ENCODE measurements at places on chromosomes 6 and 20.

DNA sequence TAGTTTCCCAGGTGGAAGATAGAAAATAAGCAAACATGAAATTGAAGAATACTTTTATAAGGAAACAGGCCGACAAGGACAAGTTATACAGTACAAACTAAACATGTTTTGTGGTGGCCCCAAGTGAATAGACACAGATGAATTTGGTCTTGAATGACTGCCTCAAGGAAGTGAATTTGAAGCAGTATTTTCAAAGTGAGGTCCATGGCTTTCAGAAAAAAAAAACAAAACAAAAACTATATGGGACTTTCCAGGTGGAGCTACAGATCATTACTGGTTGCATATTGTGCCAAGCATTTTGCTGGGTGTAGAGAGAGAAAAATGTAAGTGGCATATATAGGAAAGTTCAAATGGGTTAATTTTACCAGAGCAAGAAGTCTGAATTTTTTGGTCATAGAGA is 68.8 kb downstream of the CYB5R4 start:
- no peak for DNase-seq

GRCh38 chr6:5837323-5837722 is 169.4 kb downstream of the NRN1 start:
- no peak for DNase-seq

DNA sequence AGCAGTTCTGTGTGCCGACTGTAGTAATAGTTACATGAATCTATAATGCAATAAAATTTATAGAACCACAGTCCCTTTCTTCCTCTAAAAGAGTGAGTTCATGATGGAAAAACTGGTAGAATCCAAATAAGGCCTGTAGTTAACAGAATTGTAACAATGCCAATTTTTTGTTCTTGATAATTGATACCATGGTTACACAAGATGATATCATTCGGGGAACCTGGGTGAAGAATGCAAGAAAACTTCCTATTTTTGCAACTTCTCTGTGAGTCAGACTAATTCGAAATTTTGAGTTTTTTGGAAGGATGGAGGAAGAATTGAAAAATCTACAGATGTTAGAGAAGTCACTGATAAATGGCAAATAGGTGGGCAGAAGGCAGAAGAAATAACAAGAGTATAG is 381.8 kb downstream of the CDKAL1 start:
- DNase-seq, result no peak

DNA sequence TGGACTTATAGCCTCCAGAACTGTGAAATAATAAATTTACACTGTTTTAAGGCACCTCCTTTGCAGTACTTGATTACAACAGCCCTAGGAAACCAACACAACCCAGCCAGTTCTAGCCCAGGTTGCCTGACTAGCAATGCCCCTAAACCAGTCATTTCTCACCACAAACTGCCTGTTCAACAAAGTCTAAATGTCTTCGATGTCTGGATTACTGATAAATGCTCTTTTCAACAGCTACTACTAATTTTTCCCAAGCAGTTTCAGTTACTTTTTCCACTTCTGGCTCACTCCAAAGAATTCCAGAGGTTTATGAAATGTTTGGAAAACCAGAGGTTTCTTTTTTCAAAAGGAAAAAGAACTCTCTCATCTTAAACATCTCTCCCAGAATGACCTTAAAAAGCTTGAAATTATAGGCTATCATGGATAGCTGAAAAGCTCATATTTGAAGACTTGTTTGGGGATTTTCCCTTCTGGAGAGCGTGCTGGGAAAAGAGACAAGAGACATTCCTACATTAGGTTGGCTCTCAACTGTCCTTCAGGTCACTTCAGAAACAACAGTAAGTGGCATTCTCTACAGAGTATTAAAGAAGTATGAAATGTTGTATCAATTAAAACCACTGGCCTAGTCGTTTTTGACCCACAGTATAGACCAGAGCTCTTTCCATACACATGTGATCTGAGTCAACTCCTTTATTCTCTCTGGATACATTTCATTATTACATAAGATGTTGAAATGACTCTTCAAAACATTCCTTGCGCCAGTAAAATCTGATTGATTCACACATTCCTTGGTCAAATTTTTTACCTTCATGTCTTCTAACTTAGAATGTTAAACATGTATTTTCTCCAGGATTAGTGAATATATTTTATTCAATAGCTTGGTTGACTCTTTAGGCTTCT is 265.9 kb downstream of the COL12A1 start:
- no peak for DNase-seq

DNA sequence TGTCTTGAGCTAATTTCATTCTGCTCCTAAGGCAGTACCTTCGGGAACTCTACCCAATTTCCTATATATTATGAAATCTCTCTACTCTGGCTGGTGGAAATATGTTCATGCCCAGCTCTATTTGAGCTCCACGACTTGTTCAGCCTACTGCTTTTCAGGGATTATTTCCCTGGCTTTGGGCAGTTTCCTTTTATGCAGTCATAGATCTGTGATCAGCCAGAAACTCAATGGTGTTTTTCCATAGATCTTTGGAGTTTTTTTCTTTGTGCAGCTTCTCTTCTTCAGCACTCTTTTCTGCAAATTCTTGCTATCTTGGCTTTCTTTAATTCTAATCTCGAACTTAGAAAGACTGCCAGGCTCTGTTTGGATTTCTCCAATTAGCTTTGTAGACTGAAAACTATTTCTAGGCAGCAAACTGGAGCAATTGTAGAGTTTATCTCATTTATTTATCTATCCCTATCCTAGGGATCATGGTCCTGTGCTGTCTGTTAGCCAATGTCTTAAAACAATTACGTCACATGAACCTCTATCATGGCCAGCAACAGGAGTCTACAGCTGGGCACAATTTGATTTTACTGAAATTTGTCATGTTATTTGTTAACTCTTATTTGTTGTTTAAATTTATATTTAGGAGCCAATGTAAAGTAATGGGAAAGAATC is 328.4 kb downstream of the BCKDHB start:
- no peak for DNase-seq

GRCh38 chr20:63735859-63736718 is at the start of gene LIME1:
Gene LIME1 (plus strand): TSS chr20:63736664. CDS start chr20:63737550, 886 bp downstream.
- DNase-seq, result peak; percentile 43

DNA sequence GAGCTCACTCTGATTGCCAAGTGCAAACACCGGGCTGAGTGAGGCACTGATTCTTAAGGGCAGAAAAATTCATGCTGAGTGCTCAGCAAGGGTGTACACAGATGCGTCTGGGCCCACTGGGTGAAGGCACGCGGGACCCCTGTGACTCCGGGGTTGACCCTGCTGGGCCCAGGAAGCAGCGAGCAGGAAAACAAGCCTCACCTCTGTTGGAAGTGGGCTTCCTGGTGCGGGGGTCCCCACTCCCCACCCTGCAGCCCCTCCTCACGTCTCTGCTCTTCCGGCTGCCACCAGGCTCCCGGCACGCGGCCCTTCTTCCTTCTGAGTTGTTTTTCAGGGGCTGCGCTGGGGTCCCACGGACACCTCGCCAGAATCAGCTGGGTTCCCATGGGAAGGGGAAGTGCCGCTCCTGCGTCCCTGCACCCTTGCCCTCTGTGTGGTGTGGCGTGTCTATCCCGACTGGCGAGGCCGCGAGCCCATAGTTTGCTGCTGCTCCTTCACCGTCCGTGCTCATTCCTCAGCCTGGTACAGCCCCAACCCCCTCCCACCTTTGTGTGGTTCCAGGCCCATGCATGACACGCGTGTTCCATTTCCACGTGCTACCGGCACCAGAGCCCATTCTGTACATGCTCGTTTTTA is 80.6 kb upstream of the BHLHE23 start:
- DNase-seq, result no peak

DNA sequence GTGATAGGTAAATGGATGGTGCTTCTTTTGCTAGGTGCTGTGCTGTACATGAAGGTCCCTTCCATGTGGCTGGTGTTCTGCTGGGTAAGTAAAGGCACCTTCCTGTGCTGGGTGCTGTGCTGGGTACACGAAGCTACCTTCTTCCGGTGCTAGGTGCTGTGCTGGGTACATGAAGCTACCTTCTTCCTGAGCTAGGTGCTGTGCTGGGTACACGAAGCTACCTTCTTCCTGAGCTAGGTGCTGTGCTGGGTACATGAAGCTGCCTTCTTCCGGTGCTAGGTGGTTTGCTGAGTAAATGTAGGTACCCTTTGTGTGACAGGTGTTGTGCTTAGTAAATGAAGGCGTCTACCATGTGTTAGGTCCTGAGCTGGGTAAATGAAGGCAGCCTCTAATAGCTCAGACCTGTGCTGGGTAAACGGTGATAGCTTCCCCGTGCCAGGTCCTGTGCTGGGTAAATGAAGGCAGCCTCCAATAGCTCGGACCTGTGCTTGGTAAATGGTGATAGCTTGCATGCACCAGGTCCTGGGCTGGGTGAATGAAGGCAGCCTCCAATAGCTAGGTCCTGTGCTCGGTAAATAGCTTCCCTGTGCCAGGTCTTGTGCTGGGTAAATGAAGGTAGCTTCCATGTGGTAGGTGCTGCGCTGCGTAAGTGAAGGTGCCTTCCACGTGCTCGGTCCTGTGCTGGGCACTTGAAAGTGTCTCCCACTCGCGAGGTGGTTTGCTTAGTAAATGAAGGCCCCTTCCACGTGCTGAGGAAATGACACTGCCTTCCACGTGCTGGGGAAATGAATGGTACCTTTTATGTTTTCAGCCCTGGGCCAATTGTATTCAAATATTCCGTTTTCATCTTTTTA is 115.5 kb downstream of the ERMARD start:
- DNase-seq, result no peak

DNA sequence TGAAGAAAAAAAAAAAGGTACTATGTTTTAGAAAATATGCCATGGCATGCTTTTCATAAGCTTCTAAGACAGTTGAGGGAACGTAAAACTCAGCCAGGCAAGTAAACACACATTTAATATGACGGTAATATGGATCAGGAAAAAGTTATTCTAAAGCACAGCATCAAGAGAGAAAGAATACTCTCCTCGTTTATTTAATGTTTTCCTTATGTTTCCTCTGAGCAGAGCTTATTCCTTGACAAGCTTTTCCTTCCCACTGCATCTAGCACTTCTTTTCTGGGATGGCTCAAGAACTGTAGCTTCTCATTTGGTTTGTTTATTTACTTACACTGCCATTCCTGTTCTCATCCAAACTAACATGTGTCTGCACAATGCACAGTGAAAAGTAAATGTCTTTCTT is 2.7 kb upstream of the RSPO3 start:
- no peak for DNase-seq

- DNase-seq, result no peak
Measured at GRCh38 chr20:32636283-32636682, 37.5 kb downstream of the C20orf203 start.

- no peak for DNase-seq
Measured at GRCh38 chr6:163922562-163922961, 508.0 kb downstream of the QKI start.

DNA sequence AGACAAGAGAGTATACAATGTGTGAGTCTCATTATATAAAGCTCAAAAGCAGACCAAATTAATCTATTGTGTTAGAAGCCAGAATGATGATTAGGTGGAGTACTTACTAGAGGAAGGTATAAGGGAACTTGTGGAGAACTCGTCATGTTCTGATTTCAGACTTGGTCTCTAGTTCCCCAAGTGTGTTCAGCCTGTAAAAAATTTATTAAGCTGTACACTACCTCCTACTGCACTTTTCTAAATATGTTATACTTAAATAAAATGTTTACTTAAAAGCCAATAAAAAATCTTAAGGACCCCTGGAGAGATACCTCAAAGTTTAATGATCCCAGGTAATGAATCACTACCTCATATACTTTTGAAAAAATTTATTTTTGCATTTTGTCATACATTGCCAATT is 130.4 kb upstream of the PLCB4 start:
- DNase-seq, result no peak

DNA sequence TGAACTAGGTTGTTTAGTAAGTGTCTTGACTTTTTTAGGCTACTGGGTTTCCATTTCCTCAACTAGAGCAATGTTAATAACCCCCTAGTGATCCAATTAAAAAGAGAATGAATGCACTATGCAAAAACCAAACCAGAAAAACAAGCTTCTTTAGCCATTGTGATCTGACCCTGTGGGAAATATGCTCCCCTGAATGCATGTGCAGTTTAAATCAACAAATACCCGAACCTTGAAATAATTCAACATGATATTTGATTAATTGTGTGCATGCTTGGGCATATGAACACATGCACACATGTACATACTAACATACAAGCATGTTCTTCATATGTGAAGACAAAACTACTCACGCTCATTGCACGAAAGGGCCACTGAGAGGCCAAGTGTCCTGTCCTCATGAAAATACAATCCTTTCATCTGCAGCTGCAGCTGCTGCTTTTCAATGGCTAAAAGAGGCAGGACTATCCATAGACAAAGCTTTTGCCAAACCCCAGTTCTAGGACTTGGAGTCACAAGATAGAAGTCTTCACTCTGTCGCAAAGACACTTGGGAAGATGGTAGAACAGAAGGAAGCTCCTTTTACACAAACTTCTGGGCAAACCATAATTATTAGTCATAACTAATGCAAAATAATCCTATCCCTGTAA is 207.1 kb upstream of the POU3F2 start:
- DNase-seq, result no peak

- peak; percentile 26 for DNase-seq
Measured at GRCh38 chr6:142913511-142914047, 31.4 kb downstream of the HIVEP2 start.

DNA sequence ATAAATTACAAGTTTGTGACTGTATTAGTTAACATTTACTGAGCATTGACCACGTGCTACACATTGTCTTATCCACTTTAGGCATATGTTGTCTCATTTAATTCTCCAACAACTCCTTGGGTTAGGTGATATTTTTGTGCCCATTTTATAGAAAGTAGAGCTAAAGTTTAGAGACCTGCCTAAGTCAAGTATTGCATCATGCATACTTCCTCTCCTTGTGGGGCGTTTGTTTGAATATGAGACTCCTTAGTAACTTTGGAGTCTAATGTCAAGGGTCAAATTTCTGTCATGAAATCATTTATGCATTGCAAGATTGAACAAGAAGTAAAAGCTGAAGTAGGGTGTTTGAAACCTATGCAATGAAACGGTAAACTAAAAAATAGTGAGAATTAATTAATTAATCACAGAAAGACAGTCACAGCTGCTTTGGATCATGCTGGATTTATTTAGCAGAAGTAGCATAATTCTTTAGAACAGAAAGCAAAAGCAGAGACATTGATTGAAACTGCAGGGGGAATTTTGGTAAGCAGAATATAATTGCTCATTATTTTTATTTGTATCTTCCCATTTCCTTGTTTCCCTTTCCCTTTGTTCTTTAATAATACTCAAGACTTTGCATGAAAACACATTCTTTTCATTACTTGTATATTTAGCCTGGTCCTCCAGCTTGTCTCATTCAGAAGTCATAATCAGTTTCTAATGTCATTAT is 1374.4 kb upstream of the GJE1 start:
- no peak for DNase-seq

- no peak for DNase-seq
Measured at GRCh38 chr20:1876217-1876921, 18.8 kb upstream of the SIRPA start.

GRCh38 chr20:53677447-53678314 is 84.0 kb upstream of the ZNF217 start:
- no peak for DNase-seq

GRCh38 chr6:105178110-105178509 is 1.7 kb downstream of the POPDC3 start:
- no peak for DNase-seq

DNA sequence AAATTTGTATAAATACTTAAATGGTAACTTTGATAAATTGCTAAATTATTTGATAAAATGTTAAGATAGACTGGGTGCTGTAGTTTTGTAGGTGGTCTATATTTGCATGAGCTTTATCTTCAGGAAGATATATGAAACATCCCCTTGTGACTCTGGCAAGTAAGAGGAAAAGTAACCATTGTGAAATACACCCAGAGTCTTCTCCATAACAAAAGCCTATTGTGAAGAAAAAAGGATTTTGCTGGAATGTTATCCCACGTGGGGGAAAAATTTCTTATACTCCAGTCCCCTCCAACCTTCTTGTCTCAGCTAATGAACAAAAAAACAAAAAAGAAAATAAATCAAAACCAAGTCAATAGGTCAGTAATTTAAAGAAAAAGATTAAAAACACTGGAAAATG is 600.7 kb downstream of the HDGFL1 start:
- no peak for DNase-seq
